ENCODE measurements at places on chromosomes 12 and 14.

DNA sequence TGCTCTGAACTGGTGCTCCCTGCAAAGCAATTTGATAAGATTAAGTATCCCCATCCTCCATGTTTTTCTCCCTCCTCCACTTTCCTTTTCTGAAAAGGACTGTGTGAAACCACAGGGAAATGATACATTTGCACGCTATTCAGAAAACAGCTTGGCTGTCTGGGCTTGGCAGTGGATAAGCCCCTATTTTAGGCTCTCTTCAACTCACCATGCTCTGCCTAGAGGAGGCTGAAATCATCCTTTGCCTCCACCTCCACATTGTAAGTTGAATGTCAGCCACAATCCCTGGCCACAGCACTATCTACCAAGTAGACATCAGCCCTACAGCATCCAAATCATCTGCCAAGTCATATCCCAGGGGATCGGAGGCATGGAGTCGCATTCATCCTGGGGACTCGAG lies 642.3 kb downstream of the RPS29 start:
- DNase-seq, result no peak

DNA sequence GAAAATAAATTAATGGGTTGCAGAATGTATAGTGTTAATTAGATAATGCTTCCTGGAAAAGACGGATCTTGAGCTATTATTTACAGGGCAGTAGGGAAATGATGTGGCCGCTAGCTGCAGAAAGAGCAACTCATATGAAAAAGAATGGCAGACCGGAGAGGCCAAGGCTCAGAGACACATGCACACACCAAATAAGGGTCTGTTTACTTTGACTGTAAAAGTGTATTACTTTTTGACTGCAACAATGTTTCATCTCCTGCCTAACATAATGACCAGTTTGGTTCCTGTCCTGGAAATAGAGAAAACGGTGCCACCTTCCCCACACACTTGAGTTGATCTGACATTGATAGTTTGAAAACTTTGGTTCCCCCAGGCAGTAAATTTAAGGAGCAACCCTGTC lies 290.9 kb downstream of the CACNA1C start:
- DNase-seq, result no peak

- no peak for DNase-seq
Observed at GRCh38 chr12:32211066-32211899, 104.6 kb downstream of the BICD1 start.

GRCh38 chr12:42679466-42679865 lies 89.9 kb upstream of the PRICKLE1 start:
- no peak for DNase-seq

DNA sequence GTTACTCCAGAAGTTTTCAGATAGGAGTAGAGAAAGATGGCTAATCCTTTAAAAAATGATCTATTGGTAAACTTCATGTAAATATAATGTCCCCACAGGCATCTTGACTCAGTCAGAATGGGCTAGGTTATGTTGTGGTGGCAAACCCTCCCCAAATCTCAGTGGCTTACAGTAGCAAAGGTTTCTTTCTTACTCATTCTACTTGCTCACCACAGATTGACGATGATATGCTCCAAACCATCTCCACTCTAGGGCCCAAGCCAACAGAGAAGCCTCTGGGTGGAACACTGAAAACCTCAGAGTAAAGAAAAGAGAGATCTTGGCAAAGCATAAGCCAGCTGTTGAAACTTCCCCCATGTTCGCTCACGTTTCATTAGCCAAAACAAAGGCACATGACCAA lies 146.4 kb downstream of the EMP1 start:
- peak; percentile 46 for DNase-seq

- no peak for DNase-seq
Observed at GRCh38 chr14:95514131-95515079, 2.0 kb downstream of the SYNE3 start.

GRCh38 chr12:46149079-46149464 lies 119.8 kb downstream of the SLC38A1 start:
- no peak for DNase-seq

DNA sequence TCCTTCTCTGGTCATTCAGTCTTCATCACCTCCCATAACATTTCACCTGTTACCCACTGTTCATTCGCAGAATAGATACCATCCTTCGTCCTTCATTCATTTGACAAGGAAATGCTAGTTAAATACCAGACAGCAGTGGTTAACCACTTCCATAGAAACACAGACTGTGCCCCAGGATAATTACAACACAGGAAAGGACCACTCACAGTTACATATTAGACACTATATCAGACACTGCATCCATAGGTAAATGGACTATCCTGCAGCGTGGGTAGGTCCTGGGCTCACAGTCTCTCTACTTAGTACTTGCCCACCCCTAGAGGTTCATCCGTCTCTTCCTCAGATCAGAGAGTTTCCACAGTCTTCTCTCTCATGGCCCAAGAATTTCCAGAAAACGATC lies 1044.6 kb downstream of the VRK1 start:
- DNase-seq, result no peak

DNA sequence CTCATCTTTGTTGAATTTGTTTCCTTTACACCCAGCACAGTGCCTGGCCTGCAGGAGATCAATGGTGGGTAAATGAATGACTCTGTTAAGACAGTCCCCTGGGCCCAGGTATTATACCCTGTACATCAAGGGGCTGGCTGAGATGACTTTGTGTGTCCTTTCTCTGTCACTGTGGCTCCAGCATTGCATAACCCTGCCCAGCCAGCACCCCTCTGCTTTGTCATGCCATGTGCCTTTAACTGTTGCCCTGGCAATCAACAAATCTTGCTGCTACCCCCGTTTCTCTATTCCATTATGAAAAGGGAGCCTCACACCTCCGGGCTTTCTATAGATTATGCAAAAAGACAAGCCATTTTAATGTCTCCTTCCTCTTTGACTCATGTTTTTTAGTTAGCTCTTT lies 7.6 kb upstream of the FLVCR2 start:
- DNase-seq, result no peak
